ENCODE measurements at places on chromosomes 3 and 15. TPM values are rescaled to one million over a fixed set of nuclear protein-coding genes. Genes with fewer than 3 reads are reported as not detected.
A peak's percentile ranks its signal among the peaks of the same experiment; 100 is the strongest.

Gene KNL1
- total RNA-seq: 71.7 TPM

Gene GPR149
- total RNA-seq: not detected

Gene SEC11A
- 402 TPM for total RNA-seq

Gene BRK1
- total RNA-seq: 133 TPM

Gene TEX9
- total RNA-seq: 8.3 TPM

Gene PAQR9
- total RNA-seq: 2.2 TPM

Gene GABRG3
- total RNA-seq: 1.7 TPM

Gene CRYGS
- 1.1 TPM for total RNA-seq

Gene OXTR
- 3.9 TPM for total RNA-seq

Gene NOX5
- total RNA-seq: not detected

Gene ECE2
- total RNA-seq: 0.15 TPM

Gene GOLGA8O
- total RNA-seq: not detected

Gene SQOR
- 0.22 TPM for total RNA-seq

Gene COL8A1
- total RNA-seq: not detected

Gene PGBD4
- total RNA-seq: 0.93 TPM

DNA sequence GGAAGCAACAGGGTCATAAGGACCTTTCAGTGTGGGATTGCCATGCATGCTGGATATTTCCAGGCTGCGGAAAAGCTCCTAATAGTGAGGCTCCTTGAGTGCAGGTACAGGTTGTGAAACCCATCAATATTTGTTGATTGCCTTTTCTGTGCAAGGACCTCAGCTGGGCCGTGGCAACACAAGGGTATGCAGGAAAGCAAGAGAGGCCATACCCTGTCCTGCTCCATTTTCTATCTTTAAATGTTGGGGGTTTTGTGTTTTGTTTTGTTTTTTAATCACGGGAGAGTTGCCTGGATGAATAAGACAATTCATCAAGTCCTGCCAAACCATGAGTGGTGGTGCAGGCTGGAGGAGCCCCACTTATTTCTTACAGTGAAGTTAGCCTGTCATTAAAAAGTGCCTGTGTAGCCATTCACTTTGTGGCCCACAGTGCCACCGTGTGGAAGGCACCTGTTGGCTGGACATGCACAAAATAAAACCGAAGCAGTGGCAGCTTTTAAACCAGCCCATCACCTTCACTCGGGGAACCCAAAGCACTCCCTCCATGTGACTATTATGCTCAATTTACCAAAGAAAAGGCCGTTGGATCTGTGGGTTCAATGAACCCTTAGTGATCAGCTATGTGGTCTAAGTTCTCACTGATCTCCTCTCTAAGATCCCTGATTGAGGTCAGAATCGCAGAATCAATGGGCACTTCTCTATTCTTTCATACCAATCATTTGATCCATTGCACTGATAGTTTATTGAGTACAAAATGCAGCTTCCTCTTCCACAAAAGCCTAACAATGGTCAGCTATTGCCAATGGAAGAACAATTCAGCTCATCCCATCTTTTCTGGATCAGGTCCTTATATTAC is 42.2 kb downstream of the CLDN18 start:
- DNase-seq: peak; percentile 72

GRCh38 chr3:131802029-131802428 is 232.8 kb downstream of the CPNE4 start:
- no peak for DNase-seq

DNA sequence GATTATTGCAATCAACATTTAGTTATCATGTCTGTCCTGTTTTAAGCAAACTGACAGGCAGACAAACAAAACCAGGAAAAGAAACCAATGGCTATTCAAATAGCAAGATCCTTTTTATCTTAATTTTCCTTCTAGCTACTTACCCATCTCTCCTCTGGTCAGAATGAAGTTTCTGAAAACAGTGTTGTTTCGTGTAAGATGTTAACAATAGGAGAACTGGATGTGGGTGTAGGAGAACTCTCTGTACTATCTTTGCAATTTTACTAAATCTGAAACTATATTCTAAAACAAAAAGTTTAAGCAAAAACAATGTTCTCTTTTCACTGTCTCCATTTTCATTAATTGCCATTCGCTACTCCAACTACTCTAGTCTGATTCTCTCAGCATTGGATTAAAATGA is 726.4 kb downstream of the ZNF385D start:
- DNase-seq: no peak

DNA sequence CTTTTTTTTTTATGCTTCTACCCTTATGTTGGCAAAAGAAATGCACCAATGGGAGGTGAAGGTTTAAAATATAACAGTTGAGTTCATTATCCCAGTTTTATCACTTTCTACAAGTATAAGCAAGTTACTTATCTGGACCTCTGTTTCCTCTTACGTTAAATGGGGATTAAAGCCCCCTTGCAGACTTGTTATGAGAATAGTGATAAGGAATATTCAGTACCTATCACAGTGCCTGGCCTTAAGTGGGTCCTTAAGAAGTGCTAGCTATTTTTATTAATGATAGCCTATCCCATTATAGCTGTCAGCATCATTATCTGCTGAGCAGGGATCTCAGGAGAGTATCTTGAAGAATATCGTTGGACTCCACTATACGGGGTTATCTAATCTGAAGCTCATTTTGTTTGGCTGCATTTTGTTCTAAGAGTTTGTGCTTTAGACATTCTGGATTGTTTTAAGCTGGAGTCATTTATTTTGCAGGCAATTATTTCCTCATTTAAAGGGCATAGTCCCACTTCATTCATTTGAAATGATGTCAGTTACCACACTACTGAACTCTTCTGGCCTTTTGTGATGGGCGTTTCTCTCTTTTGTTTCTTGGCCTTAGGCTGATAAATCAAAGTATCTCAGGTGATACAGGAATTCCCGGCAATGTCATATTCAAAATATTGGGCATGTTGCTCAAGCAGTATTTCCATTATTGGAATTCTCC is 28.8 kb downstream of the RAB8B start:
- DNase-seq: no peak

GRCh38 chr15:68401496-68402431 is 30.2 kb downstream of the ITGA11 start:
- no peak for DNase-seq

- no peak for DNase-seq
Observed at GRCh38 chr3:54983266-54984099, 55.6 kb upstream of the LRTM1 start.

- DNase-seq: no peak
Observed at GRCh38 chr15:66720206-66721010, 18.4 kb downstream of the SMAD6 start.

- no peak for DNase-seq
Observed at GRCh38 chr15:100224206-100225185, 117.3 kb downstream of the ADAMTS17 start.

- DNase-seq: no peak
Observed at GRCh38 chr3:149895339-149895738, 75.4 kb downstream of the PFN2 start.

- no peak for DNase-seq
Observed at GRCh38 chr15:47715402-47715801, 1.9 kb upstream of the SEMA6D start.

DNA sequence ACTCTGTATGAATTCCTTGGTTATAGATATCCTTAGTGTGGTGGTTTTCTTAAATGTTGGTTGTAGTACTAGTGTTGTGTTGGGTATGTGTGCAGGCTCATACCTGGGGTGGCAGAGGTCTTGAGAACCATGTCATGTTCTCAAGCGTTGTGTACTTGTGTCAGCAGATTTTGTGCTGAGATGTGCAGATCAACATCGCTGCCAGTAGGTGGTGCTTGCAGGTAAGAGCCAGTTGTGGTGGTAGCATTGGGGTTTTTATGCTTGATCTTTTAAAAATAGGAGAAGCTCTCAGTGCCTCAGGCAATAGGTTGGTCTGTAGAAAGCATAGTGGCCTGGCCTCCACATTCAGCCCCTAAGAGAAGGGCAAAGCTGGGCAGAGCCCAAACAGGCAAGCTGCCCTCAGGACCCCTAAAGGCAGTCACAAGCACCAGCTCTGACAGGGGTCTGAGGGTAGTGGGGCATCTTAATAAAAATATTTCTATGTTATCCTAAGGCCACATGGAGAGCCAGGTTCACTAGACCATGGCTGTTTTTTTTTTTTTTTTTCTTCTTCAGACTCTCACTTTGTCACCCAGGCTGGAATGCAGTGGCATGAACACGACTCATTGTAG is 164.0 kb downstream of the IL20RB start:
- DNase-seq: peak; percentile 70

GRCh38 chr3:42851228-42851834 is 24.3 kb downstream of the CYP8B1 start:
- DNase-seq: no peak

DNA sequence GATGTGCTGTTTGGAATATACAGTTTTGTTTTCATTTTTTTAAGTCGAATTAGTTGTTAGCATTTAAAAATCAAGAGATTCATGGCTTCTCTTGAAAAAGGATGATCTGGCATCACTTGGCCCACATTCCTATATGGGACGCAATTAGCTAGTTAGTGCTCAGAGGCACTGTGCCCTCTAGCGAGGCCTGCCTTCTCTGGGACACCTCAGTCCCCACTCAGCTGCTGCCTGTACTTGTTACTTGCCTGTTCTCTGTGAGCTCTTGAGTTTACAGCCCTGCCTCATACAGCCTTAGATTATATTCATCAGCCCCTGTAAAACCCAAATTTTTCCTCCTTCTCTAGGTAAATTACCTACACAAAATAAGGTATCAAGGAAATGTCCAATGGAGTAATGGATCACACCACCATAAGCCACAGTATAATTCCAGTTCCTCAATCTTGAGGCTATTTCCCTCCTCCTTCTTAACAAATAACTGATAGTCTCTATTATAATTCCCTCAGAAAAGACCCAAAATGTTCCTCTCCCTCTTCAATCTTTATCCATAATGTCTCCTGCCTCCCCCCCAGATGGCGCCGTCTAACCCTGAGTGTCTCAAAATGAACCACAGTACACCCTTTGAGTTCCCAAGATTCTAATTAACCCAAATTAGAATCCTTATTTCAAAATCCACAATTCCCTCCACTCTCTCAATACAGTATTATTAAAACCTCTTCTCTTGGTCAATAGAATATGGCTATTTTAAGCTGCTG is 2.7 kb downstream of the ZMAT3 start:
- DNase-seq: peak; percentile 51

DNA sequence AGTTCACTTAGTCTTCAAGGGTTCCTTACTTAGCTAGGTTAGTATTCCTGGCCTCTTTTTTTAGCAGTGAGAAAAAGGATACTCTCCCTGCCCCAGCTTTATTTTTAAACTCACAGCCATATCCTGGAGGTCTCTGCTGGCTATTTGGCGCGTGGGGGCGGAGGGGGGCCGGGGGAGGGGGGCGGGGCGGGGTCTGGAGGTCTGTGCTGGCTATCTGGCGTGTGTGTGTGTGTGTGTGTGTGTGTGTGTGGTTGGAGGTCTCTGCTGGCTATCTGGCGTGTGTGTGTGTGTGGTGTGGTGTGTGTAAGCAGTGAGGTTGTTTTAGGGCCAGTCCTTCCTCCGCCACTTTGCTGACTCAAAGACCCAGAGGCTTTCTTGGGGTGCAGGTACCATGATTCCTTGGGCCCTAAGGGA is 579 bp upstream of the PLAAT1 start:
- DNase-seq: peak; percentile 41

- DNase-seq: no peak
Observed at GRCh38 chr3:117630469-117630868, 920.9 kb downstream of the TUSC7 start.

DNA sequence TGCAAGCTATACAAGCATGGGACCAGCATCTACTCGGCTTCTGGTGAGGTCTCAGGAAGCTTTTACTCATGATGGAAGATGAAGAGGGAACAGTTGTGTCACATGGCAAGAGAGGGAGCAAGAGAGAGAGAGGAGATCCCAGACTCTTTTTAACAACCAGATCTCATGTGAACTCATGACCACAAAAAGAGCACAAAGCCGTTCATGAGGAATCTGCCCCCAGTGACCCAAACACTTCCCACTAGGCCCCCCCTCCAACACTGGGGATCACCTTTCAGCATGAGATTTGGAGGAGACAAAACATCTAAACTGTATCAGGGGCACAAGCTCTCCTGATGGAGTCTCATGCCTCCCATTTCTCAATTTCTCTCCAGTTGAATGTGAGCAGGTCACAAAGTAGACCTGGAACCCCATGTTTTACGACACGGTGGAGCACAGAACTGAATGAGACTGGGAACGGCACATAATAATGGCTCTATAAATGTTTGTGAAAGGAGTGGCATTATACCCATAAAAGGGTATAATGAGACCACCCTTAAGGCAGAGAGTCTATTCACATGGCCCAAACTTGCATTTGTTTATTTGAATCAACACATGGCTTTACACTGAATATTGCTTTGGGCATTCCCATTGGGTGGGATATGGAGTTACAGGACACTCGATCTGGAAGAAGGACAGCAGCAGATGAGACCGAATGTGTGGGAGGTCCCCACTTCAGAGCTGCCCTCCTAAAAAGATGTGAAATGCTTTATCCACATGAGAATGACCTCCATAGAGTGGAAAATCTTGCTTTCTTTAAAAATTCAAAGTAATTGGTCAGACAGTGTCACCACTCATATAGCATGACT is 38.8 kb downstream of the IL16 start:
- no peak for DNase-seq

DNA sequence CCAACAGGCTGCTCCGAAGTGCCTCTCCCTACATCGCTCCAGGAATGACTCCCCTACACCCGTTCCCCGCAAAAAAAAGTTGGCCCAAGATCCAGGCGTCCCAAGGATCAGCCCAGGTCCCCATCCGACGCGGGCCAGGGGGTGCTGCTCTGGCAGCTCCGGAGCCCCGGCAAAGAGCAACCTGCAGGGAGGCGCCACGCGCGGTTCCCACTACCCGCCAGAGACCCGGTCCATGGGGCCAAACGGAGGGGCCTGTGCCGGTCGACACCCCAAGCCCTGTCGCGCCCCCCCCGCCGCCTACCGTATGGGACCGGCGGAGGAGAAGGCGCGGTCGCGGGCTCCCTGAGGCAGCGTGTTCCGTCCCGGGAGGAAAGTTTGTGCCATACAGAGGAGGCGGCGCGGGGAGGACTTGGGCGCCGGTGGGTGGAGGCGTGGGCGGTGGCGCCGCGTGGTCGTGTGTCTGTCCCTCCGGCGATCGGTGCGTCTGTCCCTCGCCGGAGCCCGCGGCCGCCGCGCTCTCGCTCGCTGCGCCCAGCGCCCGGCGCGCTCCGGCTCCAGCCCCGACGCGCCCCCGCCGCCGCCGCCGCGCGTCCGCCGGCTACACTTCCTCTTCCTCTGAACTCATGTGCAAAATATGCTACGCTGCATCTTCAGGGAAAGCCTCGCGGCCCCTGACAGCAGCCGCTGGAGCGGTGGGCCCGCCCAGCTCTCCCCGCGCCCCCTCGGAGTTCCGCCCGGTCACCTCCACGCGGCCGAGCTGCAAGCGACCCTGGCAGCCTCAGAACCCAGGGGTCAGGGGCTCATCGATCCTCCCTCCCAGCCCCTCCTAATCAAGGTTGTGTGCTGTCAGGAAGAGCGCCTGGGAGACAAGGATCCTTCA is at the start of gene RFTN1:
RFTN1 (minus strand) TSS at position 559 of the 880 bp plus-strand sequence. CDS start 19,830 bp downstream, outside the sequence.
- DNase-seq: peak; percentile 60

- no peak for DNase-seq
Observed at GRCh38 chr15:92728266-92728665, 72.7 kb upstream of the FAM174B start.

GRCh38 chr3:52302426-52303145 is 13.5 kb upstream of the DNAH1 start:
- DNase-seq: peak; percentile 73

DNA sequence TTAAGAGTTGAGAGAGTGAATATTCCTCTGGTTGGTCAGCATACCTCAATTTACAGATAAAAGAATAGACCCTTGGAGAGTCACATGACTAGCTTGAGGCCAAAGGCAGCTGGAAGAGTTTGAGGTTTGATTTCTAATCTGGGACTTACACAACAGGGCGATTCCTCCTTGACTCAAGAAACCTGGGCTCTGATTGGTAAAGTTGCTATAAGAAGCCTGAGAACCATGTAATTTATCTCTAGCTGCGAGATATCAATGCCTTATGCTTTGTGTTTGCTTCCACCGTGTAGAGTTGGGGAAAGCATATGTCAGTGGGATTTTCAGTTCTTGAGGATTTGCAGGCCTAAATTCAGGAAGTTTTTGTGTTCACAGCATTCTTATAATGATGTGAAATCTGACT is 206.0 kb downstream of the KLHL25 start:
- DNase-seq: no peak
